ENCODE measurements at places on chromosomes 2 and 18. TPM values are rescaled to one million over a fixed set of nuclear protein-coding genes. Genes with fewer than 3 reads are reported as not detected.

Gene GREB1L
- 8.0 TPM for total RNA-seq

DNA sequence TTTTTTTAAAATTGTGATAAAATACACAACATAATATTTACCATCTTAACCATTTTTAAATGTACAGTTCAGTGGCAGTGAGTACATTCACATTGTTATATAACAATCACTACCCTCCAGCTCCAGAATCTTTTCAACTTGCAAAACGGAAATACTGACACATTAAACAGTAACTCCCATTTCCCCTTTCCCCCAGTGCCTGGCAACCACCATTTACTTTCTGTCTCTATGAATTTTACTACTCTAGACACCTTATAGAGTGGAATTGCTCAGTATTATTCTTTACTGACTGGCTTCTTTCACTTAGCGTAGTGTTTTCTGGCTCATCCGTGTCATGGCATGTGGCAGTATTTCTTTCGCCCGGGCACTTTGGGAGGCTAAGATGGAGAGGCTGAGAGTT lies 32.6 kb downstream of the FASTKD2 start:
- DNase-seq: no peak

Gene PROM2
- 0.54 TPM for total RNA-seq

DNA sequence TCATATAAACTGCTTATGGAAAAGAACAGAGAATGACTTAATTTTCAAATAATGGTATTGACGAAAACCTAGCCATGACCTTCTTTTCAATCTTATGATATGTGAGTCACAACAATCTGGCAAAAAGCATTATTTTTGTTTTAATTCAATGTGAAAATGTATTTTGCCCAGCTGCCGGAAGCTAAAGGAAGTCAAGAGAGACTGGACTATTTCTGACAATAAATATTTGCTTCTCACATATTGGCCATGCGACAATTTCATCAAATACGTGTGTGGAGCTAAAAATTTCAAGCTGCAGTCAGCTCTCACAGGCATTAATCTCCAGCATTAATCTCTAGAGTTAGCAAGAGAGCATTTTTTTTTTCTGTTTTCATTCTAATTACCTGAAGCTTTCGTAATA lies 881.0 kb downstream of the CPS1 start:
- no peak for DNase-seq

GRCh38 chr2:157196956-157197355 lies 60.5 kb upstream of the GALNT5 start:
- DNase-seq: no peak

DNA sequence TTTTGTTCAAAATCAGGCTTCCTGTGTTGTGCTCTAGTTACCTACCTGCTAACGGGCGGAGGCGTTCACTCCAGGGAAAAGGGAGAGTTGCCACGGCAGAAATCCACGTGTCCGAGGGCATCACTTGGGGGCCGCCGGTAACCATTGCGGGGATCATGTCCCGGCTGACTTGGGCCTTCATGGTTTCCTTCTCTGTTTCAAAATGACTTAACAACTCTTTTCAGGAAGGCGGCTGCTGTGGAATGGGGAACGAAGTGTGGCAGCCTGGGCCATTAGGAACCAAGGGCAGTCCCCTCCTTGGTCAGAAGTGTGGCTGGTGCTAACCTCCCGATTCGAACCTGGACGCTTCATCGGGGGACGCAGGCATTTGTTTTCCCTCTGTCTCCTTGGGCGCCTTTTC lies 56.8 kb downstream of the INPP5D start:
- DNase-seq: no peak
